Stimulated activated CD4-positive, alpha-beta T cell treated with anti-CD3 and anti-CD28 coated beads, Interleukin-2, amount 100 ng/mL, for 4 hours (primary cell): ENCODE measurements at places on chromosomes 2 and 18.

GRCh38 chr2:239378918-239379640, 21.7 kb downstream of the HDAC4 start:
- DNase-seq = no peak

GRCh38 chr18:3245185-3245564, 2.4 kb upstream of the MYL12A start:
- DNase-seq = no peak

DNA sequence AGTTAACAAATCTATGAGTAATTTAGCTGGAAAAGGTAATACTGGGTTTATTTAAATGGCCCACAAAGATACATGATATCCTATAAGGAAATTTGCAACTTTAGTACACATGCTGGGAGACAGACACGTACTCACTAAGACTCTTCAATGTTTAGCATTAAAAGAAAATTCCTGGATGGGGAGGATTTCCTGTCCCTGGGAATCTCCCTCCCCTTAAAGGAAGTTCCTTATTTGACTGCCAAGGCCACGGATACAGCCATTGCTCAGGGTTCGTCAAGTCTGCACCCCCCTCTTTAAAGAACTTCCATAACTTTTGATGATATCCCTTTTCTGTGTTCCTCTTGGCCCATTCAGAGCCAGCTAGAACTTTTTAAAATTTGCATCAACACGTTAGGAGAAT, 267.6 kb downstream of the CD226 start:
- DNase-seq = no peak

DNA sequence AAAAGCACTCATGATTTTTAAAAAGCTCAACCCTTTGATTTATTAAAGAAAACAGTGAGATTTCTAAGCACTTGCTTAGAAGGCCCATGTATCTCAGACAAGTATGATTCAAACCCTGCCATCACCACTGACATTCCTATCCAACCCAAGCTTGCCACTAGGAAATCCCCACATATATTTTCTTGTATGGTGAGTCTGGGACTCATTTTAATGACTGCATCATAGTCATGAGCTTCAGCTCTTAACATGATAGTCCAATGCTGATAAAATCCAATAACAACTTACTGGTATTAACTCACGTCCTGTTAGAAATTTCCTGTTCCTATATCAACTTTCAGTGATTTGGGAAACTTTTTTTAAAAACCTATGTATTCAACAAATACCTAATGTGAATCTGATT, 39.4 kb upstream of the NCKAP5 start:
- no peak for DNase-seq

DNA sequence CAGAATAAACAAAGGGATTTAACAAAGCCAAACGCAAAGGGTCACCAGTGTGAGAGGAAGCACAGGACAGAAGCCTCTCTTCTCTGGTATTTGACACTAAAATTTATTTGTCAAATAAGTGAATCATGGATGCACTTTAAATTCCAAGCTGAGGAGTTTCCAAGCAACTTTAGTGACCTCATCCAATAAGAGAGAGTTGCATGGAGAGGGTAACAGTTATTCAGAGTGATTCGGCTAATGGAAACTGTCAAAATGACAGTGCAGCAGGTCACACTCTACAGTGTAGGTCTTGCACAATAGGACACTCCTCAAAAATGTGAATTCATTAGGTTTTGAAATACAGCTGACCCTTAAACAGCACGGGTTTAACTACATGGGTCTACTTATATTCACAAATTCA, 103.9 kb upstream of the ACVR1C start:
- no peak for DNase-seq

DNA sequence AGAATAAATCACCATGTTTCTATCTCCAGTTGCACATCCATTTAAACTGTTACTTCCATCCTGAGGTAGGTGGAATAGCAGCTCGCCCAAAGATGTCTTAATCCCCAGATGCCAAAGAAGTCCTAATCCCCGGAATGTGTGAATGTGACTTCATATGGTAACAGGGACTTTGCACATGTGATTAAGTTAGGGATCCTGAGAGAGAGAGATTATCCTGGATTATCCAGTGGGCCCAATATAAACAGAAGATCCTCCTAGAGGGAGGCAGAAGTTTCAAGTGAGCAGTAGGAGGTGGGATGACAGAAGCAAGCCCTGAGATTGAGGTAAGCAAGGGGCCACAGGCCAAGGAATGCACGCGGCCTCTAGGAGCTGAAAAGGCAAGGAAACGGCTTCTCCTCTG, 19.8 kb downstream of the CREG2 start:
- DNase-seq = no peak
